ENCODE measurements at places on chromosomes 4 and X. TPM values are rescaled to one million over a fixed set of nuclear protein-coding genes. Genes with fewer than 3 reads are reported as not detected.

DNA sequence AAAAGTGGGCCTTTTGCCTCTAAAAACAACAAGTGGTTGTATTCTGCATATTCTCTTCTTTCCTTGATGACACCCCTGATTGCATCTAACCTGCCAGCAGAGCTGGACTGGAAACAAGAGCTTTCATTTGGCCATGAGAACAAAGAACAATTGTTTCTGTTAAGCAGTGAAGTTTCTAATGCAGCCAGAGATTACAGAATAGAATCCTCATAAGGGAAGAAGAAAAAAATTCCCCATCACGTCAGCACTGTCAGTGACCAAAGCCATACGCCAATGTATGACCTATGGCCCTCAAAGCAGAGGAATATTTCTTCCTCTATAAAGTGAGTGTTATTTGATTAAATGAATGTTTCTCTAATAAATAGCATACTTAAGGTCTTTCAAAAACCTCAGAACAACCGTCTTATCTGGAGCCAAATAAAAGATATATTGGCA is 529.1 kb upstream of the INTU start:
- no peaks in the 10 kb centered on the region for H3K27me3 ChIP-seq
- H3K36me3 ChIP-seq: no peaks in the 10 kb centered on the region
- no peak overlapping the region for H3K27ac ChIP-seq
- H3K4me3 ChIP-seq: no peak overlapping the region
- H3K4me1 ChIP-seq: no peaks in the 10 kb centered on the region
- peak; percentile 56 for DNase-seq

- DNase-seq: peak; percentile 49
- H3K27ac ChIP-seq: no peak overlapping the region
- H3K4me1 ChIP-seq: peaks cover 6% of the 10 kb centered on the region
- H3K4me3 ChIP-seq: no peak overlapping the region
- no peaks in the 10 kb centered on the region for H3K27me3 ChIP-seq
These were observed 246.5 kb upstream of the RPS6KA3 start for GRCh38 chrX:20513185-20513584.

DNA sequence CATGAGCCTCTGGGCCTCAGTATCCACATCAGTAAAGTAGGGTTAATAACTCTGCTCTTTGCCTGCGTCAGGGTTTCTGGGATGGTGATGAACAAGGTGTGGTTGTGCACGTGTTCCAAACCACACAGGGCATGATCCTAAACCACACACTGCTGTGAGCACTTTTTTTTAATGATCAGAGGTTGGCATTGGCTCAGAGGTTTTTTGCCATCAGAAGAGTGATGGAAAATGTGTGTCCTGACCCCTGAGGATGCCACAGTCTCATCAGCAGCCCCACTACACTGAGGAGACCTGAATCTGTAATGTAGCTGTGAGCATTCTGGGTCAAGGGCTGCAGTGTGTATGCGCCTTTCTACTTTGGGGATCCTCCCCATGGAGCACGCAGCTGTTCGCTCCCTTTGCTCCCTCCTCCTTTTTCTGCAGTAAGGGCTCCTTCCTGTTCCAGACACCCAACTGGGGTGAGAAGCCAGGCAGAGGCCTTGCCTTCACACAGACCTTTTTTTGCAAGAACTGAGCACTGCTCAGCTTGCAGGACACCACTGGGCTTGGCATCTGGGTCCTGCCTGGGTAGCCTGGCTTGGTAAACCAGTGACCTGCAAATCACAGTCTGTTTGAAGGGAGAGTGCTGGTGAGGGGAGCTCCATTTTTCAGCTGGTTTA is 87.5 kb downstream of the MAMLD1 start:
- no peak overlapping the region for H3K27ac ChIP-seq
- no peak overlapping the region for H3K4me3 ChIP-seq
- H3K36me3 ChIP-seq: no peaks in the 10 kb centered on the region
- H3K4me1 ChIP-seq: no peaks in the 10 kb centered on the region
- DNase-seq: no peak

DNA sequence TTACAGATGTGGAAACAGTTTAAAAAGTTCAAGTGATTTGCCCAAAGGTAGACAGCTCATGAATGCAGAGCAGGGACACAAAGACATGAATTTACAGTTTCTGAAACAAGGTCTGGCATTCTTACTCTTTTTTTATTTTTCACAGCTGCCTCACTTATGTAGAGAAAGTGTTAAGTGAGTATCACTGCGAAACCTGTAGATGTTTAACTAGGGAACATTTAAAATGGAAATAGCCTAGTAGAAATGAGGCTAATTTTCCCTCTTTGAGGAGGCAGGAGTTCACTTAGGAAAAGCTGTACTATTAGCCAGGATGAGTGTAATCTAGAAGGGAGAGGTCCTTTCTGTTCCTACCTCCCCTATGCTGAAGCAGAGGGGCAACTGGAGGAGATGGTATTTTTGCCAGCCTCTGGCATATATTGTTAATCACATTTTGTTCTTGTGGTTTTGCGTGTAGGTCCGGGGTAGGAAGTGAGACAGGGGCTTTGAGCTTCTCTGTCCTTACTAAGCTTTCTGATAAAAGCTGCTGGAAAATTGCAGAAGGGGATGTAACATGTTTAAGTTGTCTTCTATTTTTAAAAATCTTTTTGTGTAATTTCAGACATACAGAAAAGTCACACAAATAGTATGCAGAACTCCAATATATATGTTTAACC is 492.8 kb upstream of the NR3C2 start:
- H3K4me1 ChIP-seq: no peaks in the 10 kb centered on the region
- no peaks in the 10 kb centered on the region for H3K27me3 ChIP-seq
- no peak for DNase-seq
- no peak overlapping the region for H3K4me3 ChIP-seq
- H3K36me3 ChIP-seq: no peaks in the 10 kb centered on the region
- H3K27ac ChIP-seq: no peak overlapping the region

DNA sequence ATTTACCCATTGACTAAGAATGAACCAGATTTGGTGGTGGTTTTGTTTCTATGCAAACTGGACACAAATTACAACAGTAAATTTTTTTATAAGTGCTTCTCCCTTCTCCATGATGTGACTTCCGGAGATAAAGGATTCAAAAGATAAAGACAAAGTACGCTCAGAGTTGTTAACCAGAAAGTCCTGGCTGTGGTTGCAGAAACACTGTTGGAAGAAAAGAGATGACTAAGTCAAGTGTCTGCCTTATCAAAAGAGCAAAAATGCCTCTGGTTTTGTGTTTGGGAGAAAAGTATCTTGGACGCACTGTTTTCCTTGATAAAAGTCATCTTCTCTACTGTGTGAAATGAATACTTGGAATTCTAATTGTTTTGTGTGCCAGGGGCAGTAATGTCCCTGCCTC is 213.4 kb downstream of the GC start:
- H3K27ac ChIP-seq: no peak overlapping the region
- DNase-seq: peak; percentile 89
- H3K4me3 ChIP-seq: no peak overlapping the region
- no peaks in the 10 kb centered on the region for H3K4me1 ChIP-seq

GRCh38 chrX:136258951-136259350 is 7.8 kb upstream of the MAP7D3 start:
- H3K4me1 ChIP-seq: peaks cover 25% of the 10 kb centered on the region
- H3K27me3 ChIP-seq: no peaks in the 10 kb centered on the region
- no peaks in the 10 kb centered on the region for H3K36me3 ChIP-seq
- H3K27ac ChIP-seq: peak overlapping the region; percentile 52
- DNase-seq: no peak
- no peak overlapping the region for H3K4me3 ChIP-seq

DNA sequence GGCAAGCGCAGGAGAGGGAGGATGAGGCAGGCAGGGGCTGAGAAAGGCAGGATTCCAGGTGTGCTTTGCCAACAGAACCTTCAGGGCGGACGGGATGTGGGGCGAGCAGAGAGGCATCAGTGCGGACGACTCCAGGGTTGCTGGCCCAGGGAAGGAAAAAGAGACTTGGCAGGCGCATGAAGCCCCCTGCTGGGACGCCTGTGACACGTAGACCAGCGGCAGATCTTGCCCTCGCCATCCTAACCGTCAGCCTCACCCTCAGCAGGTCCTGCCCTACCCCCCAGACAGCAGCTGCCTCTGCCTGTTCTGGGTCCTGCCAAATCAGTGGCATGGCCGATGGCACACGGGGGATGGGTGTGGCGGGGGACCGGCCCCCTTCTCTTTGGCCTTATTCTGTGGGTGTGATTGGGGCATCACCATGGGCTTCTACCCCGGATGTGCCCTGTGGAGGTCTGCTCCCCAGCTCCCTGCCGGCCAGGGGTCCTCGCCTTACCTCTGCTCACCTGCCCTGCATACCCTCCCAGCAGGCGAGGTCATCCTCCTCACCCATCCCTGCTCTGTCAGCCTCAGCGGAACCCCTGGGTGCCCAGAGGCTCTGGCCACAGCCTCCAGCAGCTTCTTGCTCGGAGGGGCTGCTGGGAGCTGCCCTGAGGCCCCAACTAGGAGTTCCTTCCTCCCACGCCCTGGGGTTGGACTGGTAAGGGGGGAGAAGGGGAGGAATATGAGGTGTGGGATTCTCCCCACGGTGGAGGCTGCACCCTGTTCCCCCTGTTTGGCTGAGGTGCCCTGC is 2.9 kb upstream of the SH3BP2 start:
- H3K4me1 ChIP-seq: peaks cover 17% of the 10 kb centered on the region
- DNase-seq: no peak
- H3K27me3 ChIP-seq: no peaks in the 10 kb centered on the region
- no peaks in the 10 kb centered on the region for H3K36me3 ChIP-seq

DNA sequence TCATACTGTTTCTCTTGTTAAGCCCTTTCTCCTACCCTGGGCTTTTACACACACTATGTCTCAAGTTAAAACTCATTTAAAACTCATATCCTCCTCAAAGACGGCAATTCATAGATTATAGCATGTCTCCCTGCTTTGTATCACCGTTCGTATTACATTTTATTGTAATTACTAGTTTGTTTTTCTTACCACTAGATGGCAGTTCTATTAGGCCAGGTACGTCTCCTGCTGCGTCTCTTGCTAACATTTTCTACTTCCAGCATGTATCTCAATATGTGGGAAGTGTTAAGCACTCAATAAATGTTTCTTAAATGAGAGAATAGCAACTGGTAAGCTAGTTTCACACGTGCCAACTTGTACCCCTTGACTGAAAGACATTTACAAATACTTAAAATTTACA is 450.3 kb upstream of the PCDH7 start:
- no peaks in the 10 kb centered on the region for H3K27me3 ChIP-seq
- no peaks in the 10 kb centered on the region for H3K36me3 ChIP-seq
- DNase-seq: no peak
- no peak overlapping the region for H3K4me3 ChIP-seq
- H3K4me1 ChIP-seq: no peaks in the 10 kb centered on the region
- no peak overlapping the region for H3K27ac ChIP-seq

GRCh38 chr4:39664828-39665731 is 26.4 kb upstream of the SMIM14 start:
- no peaks in the 10 kb centered on the region for H3K36me3 ChIP-seq
- H3K4me1 ChIP-seq: peaks cover 4% of the 10 kb centered on the region
- no peak overlapping the region for H3K4me3 ChIP-seq
- no peak overlapping the region for H3K27ac ChIP-seq

DNA sequence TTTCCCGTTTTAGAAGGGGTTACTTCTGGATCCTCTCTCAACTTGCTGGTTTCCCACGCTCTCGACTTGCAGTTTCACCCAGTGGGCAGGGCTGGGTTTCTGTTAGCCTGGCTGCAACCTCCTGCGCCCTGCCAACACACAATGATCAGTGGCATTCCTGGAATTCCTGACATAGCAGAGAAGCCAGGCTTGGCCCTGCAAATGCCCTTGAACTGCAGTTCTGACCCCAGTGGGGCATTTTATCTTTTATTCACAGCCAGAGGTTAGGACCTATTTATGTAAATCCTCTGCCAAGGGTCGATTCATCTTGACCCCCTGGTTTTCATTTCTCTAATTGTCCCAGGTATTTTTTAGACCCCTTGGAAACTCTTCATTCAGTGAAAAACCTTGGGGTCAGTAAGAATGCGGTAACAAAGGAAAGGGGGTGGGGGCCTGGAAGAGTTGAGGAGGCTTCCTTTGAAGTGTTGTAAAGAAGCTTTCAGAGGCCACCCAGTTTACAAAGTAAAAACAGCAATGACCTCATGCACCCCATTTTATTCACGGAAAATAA is 217.6 kb downstream of the ZNF674 start:
- peaks cover 4% of the 10 kb centered on the region for H3K4me1 ChIP-seq
- H3K36me3 ChIP-seq: no peaks in the 10 kb centered on the region
- no peak overlapping the region for H3K27ac ChIP-seq
- H3K27me3 ChIP-seq: no peaks in the 10 kb centered on the region
- no peak overlapping the region for H3K4me3 ChIP-seq

DNA sequence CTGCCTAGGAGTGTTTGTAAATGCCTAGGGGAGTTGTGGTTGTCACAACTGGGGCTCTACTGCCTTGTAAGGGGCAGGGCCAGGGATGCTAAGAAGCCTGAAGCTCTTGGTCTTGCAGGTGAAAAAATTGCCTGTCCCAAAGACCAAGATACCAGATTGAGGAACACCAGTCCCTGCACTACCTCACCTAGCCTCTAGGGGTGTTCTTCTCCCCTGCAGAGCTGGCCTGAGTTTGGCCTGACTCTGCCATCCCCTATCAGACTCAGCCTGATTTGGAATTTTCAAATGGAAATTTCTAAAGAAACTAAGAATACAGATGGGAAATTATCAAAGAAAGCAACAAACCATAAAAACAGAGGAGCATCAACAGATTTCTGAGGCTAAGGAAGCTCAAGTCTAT is 90.4 kb downstream of the ZC4H2 start:
- H3K4me1 ChIP-seq: no peaks in the 10 kb centered on the region
- H3K36me3 ChIP-seq: no peaks in the 10 kb centered on the region
- DNase-seq: no peak
- no peak overlapping the region for H3K27ac ChIP-seq

GRCh38 chr4:152939621-152940020 is 3.5 kb downstream of the FHDC1 start:
- H3K36me3 ChIP-seq: no peaks in the 10 kb centered on the region
- H3K27ac ChIP-seq: no peak overlapping the region
- peaks cover 3% of the 10 kb centered on the region for H3K4me1 ChIP-seq
- H3K4me3 ChIP-seq: no peak overlapping the region
- no peak for DNase-seq
- H3K27me3 ChIP-seq: peaks cover 26% of the 10 kb centered on the region

DNA sequence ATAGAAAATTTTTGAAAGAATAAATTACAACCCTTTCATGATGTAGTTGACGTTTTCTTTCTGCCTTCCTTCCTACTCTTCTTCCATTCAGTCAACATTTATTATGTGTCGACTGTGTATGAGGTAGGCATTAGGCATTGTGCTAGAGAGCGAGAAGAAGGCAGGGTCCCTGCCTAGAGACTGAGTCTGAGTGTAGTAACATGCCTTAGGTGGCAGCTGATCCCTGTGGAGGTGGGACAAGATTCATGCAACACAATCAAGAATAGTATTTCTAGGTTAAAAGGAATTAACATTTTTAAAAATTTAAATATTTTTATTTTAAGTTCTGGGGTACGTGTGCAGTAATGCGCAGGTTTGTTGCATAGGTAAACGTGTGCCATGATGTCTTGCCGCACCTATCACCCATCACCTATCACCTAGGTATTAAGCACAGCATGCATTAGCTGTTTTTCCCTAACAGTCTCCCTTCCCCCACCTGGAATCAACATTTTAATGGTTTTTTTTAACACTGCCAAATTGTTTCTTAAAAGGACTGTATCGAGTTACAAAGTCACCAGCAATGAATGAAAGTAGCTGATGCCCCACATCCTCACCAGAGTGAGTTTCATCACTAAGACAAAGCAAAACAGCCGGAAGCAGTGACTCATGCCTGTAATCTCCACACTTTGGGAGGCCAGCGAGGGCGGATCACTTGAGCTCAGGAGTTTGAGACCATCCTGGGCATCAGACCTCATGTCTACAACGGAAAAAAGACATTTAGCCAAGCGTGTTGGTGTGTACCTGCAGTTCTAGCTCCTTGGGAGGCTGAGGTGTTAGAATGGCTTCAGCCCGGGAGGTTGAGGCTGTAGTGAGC is 84.0 kb downstream of the WWC2 start:
- no peak overlapping the region for H3K4me3 ChIP-seq
- H3K36me3 ChIP-seq: no peaks in the 10 kb centered on the region
- DNase-seq: peak; percentile 75
- no peaks in the 10 kb centered on the region for H3K27me3 ChIP-seq

Gene S100G
- total RNA-seq: not detected

Gene DUSP21
- not detected for total RNA-seq

Gene GLA
- total RNA-seq: 19.3 TPM
